ENCODE measurements at places on chromosomes 12 and 14. TPM values are rescaled to one million over a fixed set of nuclear protein-coding genes. Genes with fewer than 3 reads are reported as not detected.
A peak's percentile ranks its signal among the peaks of the same experiment; 100 is the strongest.

- DNase-seq: no peak
Observed at GRCh38 chr12:120628919-120629318, 11.5 kb upstream of the CABP1 start.

Gene RNASE3
- total RNA-seq: not detected

- no peak for DNase-seq
Observed at GRCh38 chr14:46747001-46747652, 95.5 kb upstream of the RPL10L start.

Gene MFAP5
- not detected for total RNA-seq

DNA sequence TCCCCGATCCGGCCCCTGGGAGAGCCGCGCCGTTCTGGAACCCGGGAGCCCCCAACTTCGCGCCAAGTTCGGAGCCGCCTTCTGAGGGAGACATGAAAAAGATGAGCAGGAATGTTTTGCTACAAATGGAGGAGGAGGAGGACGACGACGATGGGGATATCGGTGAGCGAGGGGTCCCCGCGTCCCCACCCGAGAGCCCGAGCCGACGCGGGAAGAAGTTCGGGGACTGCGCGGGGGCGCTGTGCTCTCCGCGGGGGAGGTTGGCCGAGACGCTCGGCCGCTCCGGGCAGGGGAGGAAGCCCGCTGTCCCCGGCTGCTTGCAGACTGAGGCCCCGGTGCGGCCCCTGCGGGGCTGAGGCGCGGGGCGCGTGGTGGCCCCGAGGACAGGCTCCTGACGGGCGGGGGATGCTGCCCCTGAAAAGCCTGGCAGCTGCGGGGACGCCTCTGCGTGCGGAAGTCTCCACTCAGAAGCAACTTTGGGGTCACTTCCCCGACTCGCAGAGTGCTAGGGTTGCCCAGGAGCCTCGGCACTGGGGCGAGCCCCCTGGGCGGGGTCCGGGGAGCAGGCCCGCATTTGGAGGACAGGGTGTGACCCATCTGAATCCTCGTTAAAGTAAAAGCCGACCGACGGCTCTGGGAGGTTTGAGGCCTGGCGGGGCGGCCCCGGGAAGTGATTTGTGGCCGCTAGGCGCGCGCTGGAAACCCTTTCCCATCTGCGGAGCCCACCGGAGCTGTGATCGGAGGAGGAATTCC lies 511 bp downstream of the ANO6 start:
- DNase-seq: peak; percentile 50

Gene B4GALNT1
- 21.6 TPM for total RNA-seq

Gene GDF3
- total RNA-seq: not detected

DNA sequence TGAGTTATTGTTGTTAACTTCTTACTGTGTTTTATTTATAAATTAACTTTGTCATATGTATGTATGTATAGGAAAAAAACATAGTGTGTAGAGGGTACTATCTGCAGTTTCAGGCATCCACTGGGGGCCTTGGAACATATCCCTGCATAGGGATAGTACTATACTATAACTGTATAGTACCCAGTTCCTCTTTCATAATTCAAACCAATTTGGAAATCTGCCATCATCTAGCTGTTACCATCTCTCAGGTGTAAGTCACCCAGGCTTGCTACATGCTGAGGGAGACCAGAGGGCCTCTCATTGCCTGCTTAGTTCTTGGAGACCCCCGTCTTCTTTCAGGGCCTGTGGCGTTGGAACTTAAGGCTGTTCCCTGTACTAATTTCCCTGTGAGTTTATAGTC lies 12.9 kb upstream of the DCD start:
- DNase-seq: no peak

- DNase-seq: no peak
Observed at GRCh38 chr14:50094056-50094755, 22.2 kb downstream of the VCPKMT start.

- DNase-seq: no peak
Observed at GRCh38 chr12:5222011-5222461, 178.4 kb downstream of the KCNA5 start.

GRCh38 chr12:56631790-56632700 lies 1.9 kb upstream of the BAZ2A start:
- DNase-seq: peak; percentile 12

GRCh38 chr12:19064713-19065112 lies 64.8 kb upstream of the PLEKHA5 start:
- DNase-seq: no peak

Gene NIN
- total RNA-seq: 7.1 TPM

DNA sequence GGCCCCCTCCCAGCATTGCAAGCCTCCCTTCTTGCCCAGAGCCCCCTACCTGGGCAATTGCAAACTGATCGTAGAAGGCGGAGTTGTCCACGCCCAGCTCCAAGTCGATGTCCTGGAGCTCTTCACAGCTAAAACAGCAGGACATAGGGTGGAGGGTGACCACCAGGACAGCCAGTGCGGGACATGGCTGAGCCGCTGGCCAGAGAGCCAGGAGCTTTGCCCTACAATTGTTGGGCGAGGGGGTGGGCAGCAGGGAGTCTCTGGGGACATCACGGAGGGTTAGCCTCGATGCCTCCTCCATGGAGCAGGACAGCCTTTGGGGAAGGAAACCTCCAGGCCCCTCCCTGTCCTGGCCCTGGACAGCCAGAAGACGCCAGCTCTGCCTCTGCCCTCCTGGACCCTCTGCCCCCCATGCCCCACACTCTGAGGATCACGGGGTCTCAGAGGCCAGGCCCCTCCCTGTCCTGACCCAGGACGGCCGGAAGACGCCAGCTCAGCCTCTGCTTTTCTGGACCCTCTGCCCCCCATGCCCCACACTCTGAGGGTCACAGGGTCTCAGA lies 9.4 kb downstream of the TMEM179 start:
- no peak for DNase-seq

GRCh38 chr14:53723221-53723620 lies 233.4 kb downstream of the BMP4 start:
- DNase-seq: no peak

Measured in M059J (cell line).